ENCODE measurements at places on chromosomes 13 and 19. TPM values are rescaled to one million over a fixed set of nuclear protein-coding genes. Genes with fewer than 3 reads are reported as not detected.

GRCh38 chr19:40513345-40513678 is 46.5 kb downstream of the SPTBN4 start:
- no peak for DNase-seq

- peak; percentile 59 for DNase-seq
Observed at GRCh38 chr19:39407660-39408391, 1.2 kb downstream of the ZFP36 start.

DNA sequence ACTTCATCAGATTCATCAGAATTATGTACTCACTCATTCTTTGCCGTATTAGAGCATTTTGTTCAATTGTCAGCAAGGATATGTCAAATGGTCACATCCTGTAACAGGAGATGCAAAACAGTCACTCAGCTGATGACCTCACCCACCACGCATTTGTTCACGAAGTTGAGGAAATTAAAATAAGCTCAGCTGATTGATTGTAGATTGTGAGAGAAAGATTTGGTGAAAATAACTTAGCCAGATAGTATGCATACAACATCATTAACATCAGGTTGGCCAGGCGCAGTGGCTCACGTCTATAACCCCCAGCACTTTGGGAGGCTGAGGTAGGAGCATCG is 22.6 kb upstream of the CDC16 start:
- no peak for DNase-seq

- no peak for DNase-seq
Observed at GRCh38 chr13:32234914-32235313, 80.2 kb downstream of the ZAR1L start.

DNA sequence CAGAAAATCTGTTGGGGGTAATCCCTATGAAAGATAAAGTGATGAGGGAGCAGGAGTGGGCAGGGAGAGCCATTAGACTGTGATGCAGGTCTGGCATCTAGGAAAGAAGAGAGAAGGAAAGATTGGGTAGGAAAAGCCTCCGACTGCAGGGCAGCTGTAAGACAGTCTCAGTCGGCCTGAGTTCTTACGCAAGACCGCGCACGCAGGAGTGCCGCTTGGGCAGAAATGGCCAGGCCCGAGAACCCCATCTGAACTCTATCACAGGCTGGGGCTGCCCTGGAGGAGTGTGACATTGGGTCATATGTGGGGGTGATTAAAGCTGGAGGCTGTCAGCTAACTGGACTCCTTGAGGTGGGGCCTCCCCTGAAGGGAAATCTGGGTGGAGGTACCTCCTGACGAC is 13.9 kb upstream of the FBXL3 start:
- no peak for DNase-seq

GRCh38 chr19:51809787-51810186 is 14.8 kb downstream of the FPR3 start:
- no peak for DNase-seq

F10 gene
- total RNA-seq, result 31.3 TPM

MAN2B1 gene
- total RNA-seq, result 22.1 TPM

DNA sequence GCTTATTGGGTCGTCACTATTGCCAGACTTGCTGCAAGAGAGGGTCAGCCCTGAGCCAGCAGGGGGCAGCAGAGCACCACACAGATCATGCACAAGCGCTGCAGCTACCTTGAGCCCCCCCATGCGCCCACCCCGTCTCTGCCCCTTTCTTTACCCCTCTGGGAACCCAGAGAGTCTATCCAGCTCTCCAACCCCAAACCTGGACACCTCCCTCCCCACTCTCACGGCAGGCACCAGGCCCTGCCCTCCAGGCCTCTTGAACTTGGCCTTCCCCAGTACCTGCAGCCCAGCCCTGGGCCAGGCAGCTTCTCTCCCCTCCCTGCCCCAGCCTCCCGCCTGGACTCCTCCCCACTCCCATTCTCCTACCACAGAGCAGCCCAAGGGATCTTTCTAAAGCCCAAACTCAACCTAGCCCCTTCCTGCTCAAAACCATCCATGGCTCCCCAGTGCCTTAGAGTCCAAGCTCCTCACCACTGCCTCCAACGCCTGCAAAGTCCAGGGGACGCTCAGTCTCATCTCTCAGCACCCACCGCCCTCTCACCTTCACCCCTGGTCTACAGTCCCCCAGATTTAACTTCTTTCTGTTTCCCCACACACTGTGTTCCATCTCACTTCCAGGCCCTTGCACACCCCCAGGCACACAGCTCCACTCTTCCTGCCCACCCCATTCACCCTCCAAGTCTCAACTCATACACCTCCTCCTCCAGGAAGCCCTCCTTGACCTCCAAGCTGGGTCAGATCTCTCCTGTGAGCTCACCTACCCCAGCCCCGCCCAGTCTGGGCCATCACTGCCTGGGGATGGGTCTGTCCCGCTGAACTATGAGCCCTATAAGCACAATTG is 9.4 kb upstream of the CEACAM16 start:
- peak; percentile 59 for DNase-seq

GRCh38 chr13:72258340-72258981 is 391.5 kb upstream of the DACH1 start:
- DNase-seq, result no peak

- DNase-seq, result no peak
Observed at GRCh38 chr13:47170971-47171370, 274.1 kb upstream of the HTR2A start.

OR10H1 gene
- 2.6 TPM for total RNA-seq

GRCh38 chr19:7868671-7869452 is 5.3 kb downstream of the PRR36 start:
- DNase-seq, result peak; percentile 69

DNA sequence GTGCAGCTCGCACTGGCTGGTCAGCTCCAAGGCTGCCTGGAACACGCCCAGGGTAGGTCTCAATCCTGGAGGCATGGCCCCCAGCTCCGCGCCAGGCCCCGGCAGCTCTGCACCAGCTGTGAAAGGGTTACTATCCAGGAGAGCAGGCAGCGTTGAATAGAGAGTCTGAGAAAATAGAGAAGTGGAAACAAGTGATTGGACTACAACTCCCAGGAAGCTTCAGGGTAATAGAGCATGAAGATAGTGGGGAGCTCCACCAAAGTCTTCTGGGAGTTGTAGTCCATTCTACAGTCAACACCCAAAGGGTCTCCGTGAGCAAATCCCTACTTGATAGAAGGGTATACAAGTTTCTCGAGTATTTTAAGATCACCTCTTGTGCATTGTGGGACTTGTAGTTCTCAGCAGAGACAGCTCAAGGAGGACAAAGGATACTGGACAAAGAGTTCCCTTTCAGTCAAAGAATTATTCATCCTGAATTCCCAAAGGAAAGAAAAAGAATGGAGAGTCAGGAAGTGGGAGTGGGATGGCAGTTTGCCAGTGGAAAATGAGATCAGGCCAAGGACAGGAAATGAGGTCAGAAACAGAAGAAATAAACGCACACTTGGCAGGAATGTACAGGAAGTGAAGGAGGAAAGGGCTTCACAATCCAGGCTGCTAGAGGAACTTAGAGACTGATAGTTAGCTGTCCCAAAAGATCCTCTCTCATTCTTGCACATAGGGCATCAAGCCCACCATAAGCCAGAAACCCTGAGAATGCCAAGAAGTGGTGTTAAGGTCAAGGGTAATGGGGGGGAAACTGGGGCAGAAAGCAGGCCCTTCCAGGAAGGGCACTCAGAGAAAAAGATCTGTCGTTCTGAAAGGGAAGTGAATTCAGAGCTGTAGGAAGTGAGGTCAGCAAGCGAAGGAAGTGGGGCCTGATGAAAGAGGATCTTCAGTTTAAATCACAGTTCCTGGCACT is 5.5 kb upstream of the MAMSTR start:
- DNase-seq, result peak; percentile 78

DNA sequence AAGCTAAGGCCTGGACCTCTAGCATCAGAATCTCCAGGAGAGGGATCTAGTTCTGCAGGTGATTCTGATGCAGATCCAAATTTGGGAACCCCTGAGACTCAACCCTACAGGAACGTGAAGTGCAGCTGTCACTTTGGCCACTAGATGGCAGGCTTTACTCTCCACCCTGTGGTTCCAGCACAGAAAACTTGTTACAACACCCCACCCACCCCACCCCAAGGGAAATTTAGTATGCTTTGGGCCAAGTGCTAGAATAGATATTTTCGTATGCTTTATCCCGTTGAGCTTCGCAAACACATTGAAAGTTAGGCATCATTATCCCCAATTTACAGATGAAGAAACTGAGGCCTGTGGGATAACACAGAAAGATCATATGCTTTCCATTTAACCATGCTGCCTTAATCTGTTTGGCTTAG is 232.0 kb downstream of the B3GLCT start:
- DNase-seq, result peak; percentile 25

- DNase-seq, result no peak
Observed at GRCh38 chr13:108855737-108856387, 226.5 kb downstream of the MYO16 start.

FAM216B gene
- 1.2 TPM for total RNA-seq

DNA sequence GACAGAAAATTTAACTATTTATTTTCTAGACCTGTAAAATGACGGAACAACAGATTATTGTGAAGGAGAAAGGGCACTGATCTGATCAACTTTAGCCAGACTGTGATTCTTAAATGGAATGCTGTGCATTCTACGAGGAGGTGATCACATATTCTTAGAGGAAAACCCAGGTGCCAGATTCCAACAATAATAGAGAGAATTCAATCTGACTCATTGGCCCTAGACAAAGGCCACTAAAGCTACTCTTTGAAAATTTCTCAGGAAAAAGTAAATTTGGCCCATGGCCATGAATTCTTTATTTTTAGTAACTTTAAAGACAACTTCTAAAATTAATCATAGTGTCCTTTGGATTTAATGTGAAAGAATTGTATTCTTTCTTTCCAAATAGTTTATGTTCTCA is 58.6 kb upstream of the POSTN start:
- no peak for DNase-seq

- DNase-seq, result no peak
Observed at GRCh38 chr13:80679423-80679822, 338.5 kb upstream of the SPRY2 start.

DNA sequence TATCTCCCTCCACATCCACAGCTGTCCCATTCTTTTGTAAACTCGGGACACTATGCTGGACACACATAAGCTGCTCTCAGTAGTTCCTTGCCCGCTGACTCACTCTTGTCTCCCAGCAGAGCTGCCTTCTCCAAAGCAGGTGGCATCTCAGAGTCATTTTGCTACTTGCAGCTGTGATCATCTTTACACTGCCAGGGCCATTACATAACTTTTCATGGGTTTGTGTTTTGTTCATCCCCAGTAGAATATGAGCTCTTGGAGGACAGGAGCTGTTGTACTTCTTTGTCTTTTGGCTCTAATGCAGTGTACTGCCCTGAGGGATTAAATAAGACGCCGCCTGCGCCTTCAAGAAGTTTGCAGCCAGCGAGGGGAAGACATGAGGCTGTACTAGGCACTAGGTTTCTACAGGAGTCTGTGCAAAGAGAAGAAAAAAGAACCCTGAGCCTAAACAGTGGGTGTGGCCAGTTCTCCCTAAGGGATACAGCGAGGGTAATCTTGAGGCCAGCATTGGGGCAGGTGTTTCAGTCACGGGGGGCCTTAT is 40.8 kb upstream of the GPR183 start:
- DNase-seq, result no peak

DNA sequence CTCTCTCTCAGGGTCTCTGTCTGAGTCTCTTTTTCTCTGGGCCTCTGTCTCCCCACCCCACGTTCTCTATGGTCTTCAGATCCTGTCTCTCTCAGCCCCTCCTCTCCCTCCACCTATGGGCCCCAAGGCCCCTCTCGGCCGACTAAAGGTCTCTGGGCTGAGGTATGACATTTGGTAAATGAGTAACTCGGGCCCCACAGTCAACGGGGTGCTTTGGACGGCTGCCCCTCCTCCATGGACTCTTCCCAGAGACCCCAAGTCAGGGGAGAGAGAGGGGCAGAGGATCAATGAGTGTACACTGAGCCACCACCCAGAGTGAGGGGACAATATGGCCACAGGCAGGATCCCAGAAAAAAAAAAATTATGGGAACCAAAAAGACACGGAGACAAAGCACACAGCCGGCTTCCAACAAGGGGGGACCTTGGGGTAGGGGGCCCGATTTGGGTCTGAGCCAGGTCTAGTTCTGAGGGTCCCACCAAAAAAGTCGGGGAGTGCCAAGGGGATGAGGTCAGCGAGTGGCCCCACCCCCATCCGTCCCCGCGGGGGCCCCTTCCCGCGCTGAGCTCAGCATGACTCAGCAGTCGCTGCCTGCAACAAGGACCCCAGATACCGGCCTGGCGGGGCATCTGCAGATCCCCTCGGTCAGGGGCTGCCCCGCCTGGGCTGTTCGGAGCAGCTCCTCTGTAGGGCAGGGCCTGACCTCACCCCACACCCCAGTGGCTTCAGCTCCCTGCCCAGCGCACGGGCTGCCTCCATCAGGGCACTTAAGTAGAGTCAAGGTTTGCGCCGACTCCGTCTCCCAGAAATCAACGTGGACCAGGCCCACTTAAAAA is 1.5 kb upstream of the FTL start:
- DNase-seq, result peak; percentile 85

DNA sequence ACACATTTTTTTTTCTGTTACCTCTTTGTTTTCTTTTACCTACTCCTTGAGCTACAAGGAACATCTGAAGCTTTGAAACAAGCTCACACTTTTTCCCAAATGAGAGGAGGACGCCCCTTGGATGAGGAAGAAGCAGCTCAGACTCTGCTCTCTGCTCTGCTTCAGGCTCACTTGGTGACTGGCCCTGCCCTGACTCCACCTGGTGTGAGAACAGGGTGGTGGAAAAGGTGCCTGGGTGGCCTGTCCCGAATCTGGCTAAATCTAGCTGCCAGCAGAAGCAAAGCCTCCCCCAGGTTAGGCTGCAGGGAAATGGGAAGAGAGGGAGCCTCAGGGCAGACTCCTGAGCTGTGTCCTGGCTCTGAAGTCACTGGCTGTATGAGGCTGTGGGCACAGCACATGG is 68.0 kb upstream of the CEACAM8 start:
- DNase-seq, result no peak

C19orf67 gene
- not detected for total RNA-seq

B3GNT8 gene
- total RNA-seq, result not detected

- peak; percentile 82 for DNase-seq
Observed at GRCh38 chr19:45117167-45117594, 24.2 kb downstream of the PPP1R37 start.

ADGRE3 gene
- not detected for total RNA-seq

MAG gene
- total RNA-seq, result not detected

CEACAM6 gene
- total RNA-seq, result 2.2 TPM

DNA sequence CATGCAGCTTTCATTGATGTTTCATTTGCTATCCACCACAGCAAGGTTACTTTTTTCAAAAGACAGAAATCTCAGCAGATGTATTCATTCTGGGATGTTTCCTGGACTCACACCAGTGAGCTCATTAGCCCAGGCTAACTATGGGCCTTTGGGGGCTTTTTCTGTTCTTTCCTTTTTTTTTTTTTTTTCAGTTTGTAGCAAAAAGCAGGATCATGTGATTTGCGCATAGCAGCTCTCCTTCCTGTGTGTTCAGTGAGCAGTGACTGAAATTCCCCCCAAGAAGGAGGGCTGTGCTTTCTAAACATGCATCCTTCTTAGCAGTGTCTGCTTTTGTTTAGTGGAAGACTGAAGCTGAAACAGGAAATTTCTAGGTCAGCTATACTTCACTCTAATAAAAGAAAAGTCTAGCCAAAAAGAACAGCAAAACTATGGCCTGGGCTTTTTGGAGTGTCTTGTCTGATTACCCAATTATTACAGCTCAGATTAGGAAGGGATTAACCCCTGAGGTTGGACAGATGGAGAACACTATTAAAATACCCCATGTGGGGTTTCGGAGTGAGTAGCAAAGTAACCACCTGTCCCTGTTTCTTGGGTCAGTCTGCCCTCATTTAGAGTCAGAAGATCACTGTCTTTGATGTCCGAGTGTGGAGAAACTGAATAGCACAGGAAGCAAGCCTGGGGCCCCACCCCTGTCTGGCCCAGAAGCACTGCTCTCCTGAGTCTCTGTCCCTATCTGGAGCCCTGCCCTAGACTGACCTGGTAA is 8.9 kb upstream of the AMER2 start:
- DNase-seq, result peak; percentile 10

GRCh38 chr19:30214651-30215051 is 157.5 kb upstream of the ZNF536 start:
- no peak for DNase-seq

ELL gene
- 22.6 TPM for total RNA-seq

Data from umbilical cord (tissue), 2 donors.